ENCODE measurements at places on chromosomes 11 and 22.
A peak's percentile ranks its signal among the peaks of the same experiment; 100 is the strongest.

DNA sequence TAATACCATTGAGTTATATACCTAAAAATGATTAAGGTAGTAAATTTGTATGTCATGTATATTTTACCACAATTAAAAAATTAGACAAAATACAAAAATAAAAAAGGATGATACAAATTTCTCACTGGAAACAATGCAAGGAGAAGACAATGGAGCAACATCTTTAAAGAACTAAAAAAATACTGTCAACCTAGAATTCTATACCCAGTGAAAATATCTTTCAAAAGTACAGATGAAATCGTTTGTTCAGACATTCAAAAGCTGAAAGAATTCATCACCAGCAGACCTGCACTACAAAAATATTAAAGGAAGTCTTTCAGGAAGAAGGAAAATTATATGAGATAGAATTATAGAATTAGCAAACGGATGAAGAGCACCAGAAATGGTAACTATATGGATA is 9.8 kb upstream of the ASCL2 start:
- DNase-seq, result no peak

GRCh38 chr11:126722006-126722736 is 278.4 kb downstream of the KIRREL3 start:
- no peak for DNase-seq

- DNase-seq, result no peak
These were observed 9.3 kb upstream of the SERPING1 start for GRCh38 chr11:57588046-57588710.

DNA sequence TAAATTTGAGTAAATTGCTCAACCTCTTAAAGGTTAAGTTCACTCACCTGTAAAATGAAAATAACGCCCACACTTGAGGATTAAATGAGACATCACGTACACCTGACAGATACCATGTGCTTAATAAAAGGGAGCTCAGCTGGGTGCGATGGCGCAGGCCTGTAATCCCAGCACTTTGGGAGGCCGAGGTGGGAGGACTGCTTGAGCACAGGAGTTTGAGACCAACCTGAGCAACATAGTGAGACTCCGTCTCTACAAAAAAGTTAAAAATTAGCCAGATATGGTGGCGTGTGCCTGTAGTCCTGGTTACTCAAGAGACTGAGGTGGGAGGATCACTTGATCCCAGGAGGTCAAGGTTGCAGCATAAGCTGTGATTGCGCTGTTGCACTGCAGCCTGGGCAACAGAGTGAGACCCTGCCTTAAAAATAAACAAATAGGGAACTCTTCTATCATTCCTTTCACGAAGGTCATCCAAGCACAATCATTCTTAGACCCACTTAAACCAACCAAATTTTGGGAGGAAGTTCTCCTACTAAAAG is 134.1 kb downstream of the BBOX1 start:
- no peak for DNase-seq

GRCh38 chr22:39954584-39955055 is 5.6 kb upstream of the TMA7B start:
- no peak for DNase-seq

GRCh38 chr22:22245935-22246525 is 1.4 kb downstream of the VPREB1 start:
- no peak for DNase-seq

DNA sequence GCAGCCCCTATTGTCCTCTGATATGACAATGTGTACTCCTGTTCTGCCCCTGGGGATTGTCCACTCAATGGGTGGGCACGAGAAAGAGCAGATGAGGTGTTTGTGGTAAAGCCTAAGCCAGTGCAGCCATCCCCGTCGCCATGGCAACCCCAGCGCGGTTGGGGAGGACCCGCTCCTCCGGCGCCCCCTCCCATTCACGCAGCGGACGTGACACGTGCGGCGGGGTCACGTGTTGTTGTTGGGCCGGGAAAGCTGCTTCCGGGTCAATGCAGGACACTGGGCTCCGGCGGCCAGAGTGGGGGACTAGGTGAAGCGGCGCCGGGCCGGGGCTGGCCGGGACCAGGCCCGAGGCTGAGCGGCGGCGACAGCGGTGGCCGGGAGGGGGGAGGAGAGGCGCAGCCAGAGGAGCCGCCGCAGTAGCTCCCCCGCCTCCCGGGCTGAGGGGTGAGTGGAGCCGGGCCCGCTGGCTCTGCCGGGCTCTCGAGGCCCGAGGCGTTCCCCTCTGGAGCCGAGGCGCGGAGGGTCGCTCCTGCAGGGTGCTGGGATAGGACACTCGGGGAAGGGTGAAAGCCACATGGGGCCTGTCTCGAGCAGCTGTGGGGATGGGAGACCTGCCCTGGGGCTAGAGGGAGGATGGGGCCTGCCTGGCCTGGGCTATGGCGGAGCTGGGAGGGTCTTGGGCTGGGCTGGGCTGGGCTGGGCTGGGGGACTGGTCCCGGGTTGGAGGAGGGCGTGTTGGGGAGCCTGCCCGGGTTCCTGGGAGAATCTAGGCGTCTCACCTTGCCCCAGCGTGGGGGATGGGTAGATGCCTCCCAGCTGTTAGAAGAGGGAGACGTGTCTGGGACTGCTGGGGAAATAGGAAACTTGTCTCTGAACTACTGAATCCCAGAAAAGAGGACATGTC is at the start of gene TBCEL:
TSS of gene TBCEL (plus strand) at position 255 of the 904 bp plus-strand sequence. CDS start 21,589 bp downstream, outside the sequence.
- DNase-seq, result peak; percentile 86

DNA sequence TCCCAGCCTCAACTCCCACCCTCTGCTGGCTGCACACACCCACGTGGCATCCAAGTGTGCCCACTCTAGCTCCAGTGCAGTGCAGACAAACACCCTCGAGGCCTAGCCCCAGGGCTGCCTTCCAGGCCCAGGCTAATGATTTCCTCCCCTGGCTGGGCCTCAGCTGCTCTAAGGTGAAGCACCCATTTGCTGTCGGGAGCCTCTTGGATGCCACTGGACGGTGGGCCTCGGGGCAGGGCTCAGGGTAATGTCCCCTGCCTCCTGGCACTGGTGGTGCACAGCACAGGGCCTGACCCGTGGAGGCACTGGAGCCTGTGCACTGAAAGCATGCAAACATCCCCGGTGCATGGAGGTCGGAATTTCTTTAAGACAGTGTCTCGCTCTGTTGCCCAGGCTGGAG is 635.2 kb downstream of the TBC1D22A start:
- DNase-seq, result peak; percentile 50

GRCh38 chr11:92880381-92880780 is 89.1 kb upstream of the MTNR1B start:
- DNase-seq, result no peak

DNA sequence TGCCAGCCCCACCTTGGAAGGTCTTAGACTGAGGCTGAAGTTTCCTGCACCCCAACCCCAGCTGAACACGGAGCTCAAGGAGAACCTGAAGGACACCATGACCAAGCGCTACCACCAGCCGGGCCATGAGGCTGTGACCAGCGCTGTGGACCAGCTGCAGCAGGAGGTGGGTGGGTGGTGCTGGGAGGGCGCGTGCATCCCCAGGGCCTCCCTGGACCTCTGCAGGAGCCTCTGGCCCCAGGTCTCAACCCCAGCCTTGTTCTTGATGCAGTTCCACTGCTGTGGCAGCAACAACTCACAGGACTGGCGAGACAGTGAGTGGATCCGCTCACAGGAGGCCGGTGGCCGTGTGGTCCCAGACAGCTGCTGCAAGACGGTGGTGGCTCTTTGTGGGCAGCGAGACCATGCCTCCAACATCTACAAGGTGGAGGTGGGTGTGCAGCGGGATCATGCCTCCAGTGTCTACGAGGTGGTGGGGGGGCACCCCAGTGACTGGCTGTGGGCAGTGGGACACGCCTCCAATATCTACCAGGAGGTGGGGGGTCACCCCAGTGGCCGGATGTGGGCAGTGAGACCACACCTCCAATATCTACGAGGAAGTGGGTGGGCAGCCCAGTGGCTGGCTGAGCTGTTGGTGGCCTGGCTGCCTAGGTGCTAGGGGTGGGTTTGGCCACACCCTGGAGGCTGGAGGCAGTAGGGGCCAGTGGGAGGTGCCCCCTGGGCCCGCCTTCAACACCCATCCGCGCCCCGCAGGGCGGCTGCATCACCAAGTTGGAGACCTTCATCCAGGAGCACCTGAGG is 4.6 kb downstream of the CD151 start:
- peak; percentile 79 for DNase-seq

- DNase-seq, result no peak
These were observed 41.7 kb upstream of the SMTN start for GRCh38 chr22:31039393-31039792.

- no peak for DNase-seq
These were observed 28.9 kb upstream of the GAL start for GRCh38 chr11:68655406-68655805.

GRCh38 chr11:125076378-125076945 is 13.4 kb downstream of the SLC37A2 start:
- DNase-seq, result no peak

DNA sequence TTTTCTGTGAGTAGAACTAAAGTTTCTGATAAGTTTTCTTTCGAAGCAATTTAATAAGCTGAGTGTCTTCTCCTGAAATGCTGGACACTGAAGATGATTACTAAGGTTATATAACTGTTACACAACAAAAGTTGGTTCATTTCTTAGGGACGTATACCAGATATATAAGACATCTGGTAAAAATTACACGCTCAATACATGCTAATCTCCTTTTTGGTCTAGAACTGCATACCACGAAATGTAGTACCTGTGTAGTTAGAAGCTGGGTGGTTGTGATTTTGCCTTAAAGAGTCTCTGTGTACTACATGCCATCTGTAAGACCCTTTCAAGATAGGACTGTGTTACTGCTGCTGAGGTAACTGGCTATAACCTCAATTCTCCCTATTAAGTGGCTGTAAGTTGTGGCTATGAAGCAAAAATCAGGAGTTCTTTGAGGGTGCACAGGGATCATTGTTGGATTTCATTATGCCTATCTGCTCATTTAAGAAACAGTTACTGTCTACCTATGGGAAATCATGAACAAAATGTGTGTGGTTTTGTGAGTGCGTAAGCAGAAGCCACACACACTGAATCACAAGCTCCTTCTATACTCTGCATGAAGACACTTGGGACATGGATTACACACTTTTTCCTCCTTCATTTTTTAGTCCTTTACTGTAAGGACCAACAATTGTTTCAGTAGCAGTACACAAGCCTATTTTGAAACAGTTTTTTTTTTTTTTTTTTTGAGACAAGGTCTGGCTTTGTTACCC is 195.9 kb downstream of the SWAP70 start:
- DNase-seq, result no peak

Measured in upper lobe of left lung (tissue), 6 donors.